Mammary epithelial cell (primary cell): ENCODE measurements at places on chromosomes 3 and 15.
A peak's percentile ranks its signal among the peaks of the same experiment; 100 is the strongest.

GRCh38 chr3:38177181-38177580 lies 11.8 kb downstream of the OXSR1 start:
- DNase-seq, result no peak

GRCh38 chr3:139935016-139935865 lies at the start of gene CLSTN2:
TSS of gene CLSTN2 (plus strand) at chr3:139935185.
- DNase-seq, result peak; percentile 59

GRCh38 chr3:52851348-52851747 lies 16.5 kb upstream of the MUSTN1 start:
- peak; percentile 12 for DNase-seq

- no peak for DNase-seq
Observed at GRCh38 chr3:186095561-186096081, 13.3 kb downstream of the ETV5 start.

DNA sequence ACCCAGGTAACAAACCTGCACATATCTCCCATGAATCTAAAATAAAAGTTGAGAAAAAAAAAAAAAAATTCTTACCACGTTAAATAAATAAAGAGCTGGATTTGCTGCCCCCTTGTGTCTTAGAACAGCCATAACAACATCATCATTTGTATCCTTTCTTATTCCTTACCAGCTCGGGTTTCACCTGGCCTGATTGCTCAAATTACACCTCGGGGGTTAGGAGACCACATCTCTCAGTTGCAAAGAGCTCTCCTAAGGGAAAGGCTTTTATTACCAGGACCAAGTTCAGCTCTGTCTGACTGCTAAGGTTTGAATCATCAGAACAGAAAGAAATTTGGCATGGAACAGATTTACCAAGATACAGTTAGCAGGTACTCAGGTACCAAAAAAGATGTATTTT lies 25.8 kb upstream of the RPL39L start:
- peak; percentile 55 for DNase-seq

DNA sequence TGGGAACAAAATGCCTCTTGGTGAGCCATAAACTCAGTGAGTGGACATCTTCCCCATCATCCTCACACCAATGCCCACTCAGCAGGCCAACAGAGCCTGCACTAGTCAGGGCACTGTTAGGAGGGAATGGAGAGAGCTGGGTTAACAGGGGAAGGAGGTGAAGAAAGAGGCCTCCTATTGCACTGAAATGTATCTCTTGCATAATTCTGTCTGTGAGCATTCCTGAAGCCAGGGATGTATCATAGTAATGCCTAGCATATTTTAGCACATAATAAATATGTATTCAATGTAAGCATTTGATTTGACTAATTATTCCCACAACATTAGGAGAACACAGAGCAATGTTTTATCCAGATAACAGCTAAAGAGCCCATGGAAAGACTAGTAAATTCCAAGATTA lies 81.2 kb downstream of the ANO10 start:
- no peak for DNase-seq

GRCh38 chr15:25182736-25183445 lies 228.1 kb downstream of the SNRPN start:
- no peak for DNase-seq
